KBM-7 (cell line): ENCODE measurements at places on chromosomes 12 and 14.

GRCh38 chr12:58007875-58008274 is 66.5 kb downstream of the ATP23 start:
- DNase-seq, result no peak

- DNase-seq, result no peak
Measured at GRCh38 chr12:104686196-104686595, 229.4 kb downstream of the CHST11 start.

DNA sequence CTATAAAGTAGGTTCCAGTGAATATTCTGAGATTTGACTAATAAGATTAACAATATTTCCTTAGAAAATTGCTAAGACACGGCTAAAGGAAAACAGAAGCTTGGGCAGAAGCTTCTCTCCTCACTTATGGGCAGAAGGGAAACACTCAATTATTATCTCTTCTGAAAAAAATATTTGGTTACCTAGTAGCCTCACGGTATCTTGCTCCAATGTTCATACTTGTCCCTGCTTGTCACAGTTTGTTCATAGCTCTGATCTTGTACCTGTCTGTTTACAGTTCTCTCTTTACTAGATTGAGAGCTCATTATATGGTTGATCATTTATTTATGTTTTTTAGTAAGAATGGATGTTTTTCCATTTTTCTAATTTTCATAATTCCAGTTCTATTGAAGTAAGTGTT is 458.0 kb upstream of the ATP2B1 start:
- no peak for DNase-seq

GRCh38 chr12:68850390-68850789 is 42.4 kb downstream of the MDM2 start:
- peak; percentile 20 for DNase-seq

DNA sequence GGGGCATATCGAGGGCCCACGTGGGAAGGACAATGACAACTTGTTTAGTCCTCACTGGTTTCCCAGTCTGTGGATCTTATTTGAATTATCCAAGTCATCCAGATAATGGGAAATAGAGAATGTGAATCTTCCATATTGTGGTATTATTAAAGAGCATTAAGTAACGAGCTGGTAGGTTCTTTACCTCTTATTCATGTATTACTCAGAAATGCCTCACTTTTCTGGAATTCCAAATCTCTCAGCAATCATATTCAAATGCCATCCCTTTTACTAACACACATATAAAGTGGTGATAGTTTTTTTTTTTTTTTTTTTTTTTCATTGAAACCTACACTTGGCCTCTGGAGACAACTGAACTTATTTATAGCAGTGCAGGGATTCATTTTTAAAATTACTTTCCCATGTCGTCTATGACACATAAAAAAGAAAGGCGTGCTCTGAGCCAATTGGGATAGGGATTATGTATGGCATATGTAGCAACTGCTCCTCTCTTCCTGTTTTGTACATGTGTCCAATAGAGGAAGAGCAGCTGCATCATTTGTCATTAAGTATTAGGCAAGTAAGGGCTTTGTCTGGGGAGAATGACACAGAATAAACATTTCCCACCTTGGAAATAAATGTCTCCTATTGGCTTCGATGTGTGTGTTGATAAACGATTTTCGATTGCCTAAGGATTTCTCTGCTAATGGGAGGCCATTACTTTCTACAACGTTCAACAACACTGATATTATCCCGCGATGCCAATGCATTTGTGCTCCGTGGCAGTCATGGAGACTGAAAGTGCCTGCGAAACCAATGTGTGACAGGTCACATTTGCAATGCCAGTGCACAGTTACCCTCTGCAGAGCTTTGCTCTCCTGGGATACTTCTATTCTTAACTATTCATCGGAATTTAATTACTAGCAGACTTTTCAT is 78.6 kb upstream of the IFNG-AS1 start:
- no peak for DNase-seq
